Left kidney (tissue), 8 donors: ENCODE measurements at places on chromosomes 4 and X.

GRCh38 chr4:48222491-48222890 is 47.1 kb downstream of the TEC start:
- DNase-seq, result no peak

DNA sequence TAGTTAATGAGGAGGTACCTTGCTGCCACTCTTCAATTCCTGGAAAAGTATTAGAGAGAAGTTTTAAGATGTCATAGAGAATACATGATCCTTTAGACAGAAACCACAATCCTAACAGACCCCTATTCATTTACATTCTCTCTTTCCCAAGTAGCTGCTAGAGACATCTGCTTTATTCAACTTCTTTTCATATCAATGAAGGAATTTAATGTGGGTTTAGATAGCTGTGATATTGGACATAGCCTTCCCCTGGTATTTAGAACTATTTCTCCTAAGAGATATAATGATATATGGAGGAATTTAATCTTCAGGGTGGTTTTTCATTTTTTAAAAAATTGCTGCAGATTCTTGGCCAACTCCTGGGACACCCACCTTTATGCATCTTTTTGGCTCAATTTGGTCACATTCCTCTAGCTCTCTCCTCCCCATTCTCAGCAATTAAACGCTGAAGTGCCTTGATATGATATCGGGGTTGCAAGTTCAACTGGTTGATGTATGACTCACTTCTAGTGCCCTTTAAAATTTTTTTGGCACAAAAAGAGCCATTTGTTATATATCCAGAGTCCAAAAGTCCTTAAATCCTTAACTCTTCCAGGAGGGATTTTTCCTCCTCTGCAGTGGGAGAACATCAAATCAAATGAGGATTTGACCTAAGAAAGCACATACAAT is 57.6 kb downstream of the DOCK11 start:
- no peak for DNase-seq

DNA sequence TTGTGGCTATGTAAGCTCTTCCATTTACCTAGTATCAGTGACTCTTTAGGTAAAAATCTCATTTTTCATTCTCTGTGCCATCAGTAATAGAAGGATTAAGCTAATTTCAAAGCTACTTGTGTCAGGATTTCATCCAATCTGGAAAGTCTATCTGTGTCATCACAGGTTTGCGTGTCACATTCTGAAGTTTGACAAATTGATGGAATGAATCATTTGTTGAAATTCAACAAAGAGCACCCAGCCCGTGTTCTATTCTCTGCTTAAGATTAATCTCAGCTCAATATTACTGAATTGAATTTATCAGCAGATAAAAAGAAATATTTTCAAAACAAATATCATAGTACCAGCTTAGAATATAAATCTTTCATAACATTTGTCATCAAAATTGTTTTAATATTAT is 35.8 kb downstream of the LANCL3 start:
- no peak for DNase-seq

- no peak for DNase-seq
Measured at GRCh38 chrX:39450234-39450977, 647.4 kb downstream of the BCOR start.

DNA sequence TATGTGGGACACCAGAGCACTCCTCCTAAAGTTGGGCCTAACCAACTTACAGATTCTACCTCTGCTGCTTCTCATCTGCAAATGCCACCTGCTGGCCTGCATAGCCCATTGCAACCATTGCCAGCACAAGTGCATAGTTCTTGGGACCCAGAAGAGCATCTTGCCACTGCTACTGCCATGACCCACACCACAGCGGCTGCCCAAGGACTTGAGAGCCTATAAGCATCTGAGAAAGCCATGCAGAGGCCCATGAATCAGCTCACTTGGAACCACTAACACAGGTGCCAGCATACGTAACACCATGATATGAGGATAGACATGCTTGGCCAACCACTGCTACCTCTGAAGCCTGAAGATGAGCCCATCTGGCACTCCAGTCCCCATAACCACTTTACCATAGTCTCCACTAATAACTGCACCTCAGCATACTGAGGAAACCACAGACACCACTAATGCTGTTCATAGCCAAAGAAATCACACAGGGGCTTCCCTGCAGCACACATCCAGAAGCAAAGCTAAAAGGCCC is 258.1 kb upstream of the AGTR2 start:
- DNase-seq, result no peak

DNA sequence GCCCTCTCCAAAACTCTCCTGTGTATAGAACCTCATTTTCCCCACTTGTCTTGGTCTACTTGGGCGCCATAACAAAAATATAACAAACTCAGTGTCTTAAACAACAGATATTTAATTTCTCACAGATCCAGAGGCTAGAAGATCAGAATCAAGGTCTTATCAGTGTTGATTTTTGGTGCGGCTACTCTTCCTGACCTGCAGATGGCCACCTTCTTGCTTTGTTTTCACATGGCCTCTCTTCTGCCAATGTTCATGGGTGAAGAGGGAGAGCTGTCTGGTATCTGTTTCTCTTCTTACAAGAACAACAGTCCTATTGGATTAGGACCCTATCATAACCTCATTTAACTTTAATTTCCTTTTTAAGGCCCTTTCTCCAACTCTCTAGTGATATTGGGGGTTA is 177.3 kb downstream of the PABPC4L start:
- DNase-seq, result peak; percentile 10

GRCh38 chrX:132114607-132115006 is 13.2 kb downstream of the FRMD7 start:
- no peak for DNase-seq

- DNase-seq, result no peak
Measured at GRCh38 chrX:136531951-136532350, at the start of gene VGLL1. VGLL1 (plus strand) TSS chrX:136532215; CDS start chrX:136536021, 3,806 bp downstream.

DNA sequence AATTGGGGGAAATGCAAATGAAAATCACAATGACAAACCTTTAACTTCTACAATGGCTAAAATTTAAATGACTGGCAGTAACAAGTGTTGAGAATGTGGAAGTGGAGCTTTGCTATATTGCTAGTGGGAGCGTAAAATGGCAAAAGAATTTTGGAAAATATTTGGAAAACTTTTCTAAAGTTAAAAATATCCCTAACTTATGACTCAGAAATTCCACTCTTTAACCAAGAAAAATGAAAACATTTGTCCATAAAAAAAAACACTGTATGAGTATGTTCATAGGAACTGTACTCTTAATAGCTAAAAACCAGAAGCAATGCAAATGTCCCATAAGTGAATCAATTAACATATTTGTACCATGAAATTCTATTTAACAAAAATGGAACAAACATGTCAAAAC is 3.6 kb downstream of the TBCK start:
- no peak for DNase-seq

DNA sequence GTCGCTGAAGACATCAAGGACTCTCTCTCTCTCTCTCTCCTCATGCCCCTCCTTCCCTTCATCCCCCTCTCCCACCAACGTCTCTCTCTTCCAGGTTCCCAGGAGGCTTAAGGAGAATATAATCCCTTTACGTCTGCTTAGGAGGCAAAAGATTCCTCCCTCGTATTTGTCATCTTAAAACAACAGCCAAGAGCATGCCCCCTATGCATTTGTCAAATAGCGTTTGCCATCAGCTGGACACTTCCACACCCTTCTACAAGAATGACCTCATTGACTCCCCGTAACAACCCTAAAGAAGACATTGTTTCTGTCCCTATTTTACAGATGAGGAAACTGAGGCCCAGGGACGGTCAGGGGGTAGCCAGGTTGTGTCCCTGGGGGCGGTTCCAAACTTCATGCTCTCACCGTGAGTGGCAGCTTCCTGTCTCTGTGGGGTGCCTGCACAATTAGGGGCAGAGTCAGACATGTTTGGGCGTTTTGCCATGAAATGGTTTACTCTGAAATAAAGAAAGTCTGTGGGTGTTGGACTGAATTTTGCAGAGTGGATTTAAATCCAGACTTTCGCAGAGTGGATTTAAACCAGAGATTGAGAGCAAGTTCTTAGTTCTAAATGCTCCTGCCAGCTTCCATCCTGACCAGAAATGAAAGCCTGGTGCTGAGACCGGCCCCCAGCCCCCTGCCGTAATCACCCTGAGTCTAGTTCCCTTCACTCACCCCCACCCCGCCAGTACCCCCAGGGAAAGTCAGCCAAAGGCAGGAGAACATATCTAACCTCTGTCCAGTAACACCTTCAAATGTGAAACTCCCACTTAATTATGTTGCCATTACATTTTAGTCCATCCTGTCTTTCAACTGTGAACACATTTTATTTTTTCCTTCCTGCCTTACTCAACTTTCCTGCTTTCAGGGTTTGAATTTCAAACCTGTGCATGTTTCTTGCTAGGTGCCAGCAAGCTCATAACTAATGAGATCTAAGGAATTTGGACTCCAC is 44.3 kb upstream of the TBL1X start:
- DNase-seq, result no peak

DNA sequence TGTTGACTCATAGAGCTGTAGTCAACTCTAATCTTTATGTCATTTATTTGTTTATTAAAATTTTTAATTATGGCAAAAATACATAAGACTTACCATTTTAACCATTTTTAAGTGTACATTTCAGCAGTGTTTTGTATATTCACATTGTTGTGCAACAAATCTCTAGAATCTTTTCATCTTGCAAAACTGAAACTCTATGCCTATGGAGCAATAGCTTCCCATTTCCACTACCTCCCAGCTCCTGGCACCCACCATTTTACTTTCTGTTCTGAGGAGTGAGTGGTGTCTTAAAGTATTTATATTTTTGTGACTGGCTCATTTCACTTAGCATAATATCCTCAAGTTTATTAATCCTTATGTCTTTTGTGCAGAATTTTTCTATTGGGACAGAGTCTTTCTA is 181.0 kb downstream of the GPAT3 start:
- DNase-seq, result no peak

GRCh38 chrX:97109730-97110129 is 226.0 kb downstream of the RPA4 start:
- no peak for DNase-seq

DNA sequence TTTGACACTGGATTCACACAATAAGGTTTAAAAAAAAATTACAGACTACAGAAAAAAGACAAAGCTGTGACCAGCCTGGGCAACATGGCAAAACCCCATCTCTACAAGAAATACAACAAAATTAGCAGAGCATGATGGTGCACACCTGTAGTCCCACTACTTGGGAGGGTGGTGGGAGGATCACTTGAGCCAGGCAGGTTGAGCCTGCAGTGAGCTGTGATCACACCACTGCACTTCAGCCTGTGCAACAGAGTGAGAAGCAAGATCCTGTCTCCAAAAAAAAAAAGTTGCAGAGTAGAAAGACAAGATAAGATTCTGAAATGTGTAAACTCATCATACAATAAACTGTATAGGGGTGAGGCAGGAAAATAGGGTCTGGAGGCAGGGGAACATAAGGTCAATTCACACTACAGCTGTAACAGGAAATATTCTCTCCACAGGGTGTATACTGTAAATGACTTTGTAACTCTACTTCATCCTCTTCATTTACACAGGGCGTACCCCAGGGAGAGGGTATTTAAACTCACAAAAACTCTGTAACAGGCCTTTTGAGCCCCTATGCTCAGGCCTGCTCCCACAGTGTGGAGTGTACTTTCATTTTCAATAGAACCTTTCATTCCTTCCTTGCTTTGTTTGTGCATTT is 112.6 kb upstream of the MAPK10 start:
- no peak for DNase-seq
